ENCODE measurements at places on chromosomes 2 and 18.

- no peak for DNase-seq
Measured at GRCh38 chr2:180664507-180664906, 315.9 kb upstream of the UBE2E3 start.

GRCh38 chr2:70258532-70258875 is 567 bp downstream of the PCYOX1 start:
- DNase-seq = no peak

DNA sequence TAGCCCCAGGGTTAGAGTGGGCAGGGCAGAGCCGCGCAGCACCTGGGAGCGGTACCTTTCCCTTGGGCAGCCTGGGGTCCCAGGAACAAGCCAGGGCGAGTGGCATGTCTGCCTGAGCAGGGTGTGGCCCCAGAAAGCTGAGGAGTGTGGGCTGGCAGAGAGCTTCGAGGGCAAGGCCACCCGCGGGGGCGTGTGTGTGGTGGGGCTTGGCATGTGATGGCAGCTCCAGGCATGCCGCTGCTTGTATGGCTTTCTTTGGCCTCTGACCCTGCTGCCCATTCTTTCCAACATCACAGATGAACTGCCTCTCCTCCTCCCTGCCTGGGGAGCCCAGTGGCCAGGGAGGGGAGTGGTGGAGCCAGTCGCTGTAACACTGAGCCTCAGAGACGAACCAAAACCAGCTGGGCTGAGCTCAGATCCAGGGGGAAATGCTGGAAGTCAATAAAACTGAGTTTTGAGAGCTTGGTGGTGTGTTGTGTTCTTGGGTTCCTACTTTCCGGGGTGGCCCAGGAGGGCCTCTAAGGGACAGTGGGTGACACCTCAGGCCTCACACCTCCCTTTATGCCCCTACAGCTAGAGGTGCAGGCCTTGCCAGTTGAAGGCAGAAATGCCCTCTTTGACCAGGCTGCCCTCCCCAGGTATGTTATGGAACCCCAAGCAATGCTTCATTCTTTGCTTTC is 7.4 kb downstream of the DNAJB2 start:
- no peak for DNase-seq

DNA sequence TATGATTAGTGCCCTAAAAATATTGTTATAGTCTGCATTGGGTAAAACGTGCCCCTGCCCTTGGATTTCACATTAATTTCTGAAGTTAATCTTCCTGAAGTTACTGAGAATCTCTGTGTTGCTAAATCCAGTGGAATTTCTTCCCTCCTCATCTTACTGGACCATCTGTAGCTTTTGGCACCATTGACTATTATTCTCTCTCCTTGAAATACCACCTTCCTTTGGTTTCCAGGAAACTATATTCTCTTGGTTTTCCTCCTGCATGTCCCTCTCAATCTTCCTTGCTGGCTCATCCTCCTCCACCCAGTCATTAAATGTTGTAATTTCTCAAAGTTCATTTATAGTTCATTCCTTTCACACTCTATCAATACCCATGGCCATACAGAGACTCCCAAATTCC is 110.6 kb upstream of the SLC35G4 start:
- DNase-seq = peak; percentile 64

DNA sequence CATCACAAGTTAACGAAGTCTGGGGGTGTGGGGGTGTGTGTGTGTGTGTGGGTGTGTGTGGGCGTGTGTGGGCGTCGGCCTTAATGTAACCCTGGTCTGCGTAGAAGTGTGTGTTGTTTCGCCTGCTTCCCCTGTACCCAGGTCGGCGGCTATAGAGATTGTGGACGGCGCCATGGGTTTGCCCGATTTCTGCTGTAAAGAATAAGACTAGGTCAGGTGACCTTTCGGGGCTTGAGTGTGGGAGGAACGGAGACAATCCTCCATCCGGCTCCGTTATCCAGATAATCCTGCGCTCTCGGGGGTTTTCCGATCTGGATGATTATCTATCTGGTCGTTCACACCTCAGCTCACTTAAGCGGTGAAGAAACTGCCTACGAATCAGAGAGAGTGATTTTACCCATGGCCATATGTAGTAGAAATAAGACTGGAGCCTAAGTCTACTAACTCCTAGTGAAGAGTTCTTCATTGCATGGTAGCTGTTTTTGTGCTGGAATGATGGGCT is 543 bp downstream of the HADHB start:
- no peak for DNase-seq

GRCh38 chr2:151766437-151767153 is 32.3 kb upstream of the NEB start:
- peak; percentile 10 for DNase-seq

- no peak for DNase-seq
Measured at GRCh38 chr2:160534996-160535395, 41.4 kb upstream of the RBMS1 start.

GRCh38 chr2:109337221-109337620 is 208.2 kb downstream of the SH3RF3 start:
- DNase-seq = no peak

GRCh38 chr2:71889759-71890684 is 257.6 kb downstream of the CYP26B1 start:
- DNase-seq = peak; percentile 91

- DNase-seq = peak; percentile 81
Measured at GRCh38 chr2:200042102-200042735, 86.8 kb downstream of the MAIP1 start.

- DNase-seq = no peak
Measured at GRCh38 chr2:230779126-230779525, 66.5 kb downstream of the CAB39 start.

- peak; percentile 43 for DNase-seq
Measured at GRCh38 chr2:64157792-64158191, 13.6 kb upstream of the PELI1 start.

DNA sequence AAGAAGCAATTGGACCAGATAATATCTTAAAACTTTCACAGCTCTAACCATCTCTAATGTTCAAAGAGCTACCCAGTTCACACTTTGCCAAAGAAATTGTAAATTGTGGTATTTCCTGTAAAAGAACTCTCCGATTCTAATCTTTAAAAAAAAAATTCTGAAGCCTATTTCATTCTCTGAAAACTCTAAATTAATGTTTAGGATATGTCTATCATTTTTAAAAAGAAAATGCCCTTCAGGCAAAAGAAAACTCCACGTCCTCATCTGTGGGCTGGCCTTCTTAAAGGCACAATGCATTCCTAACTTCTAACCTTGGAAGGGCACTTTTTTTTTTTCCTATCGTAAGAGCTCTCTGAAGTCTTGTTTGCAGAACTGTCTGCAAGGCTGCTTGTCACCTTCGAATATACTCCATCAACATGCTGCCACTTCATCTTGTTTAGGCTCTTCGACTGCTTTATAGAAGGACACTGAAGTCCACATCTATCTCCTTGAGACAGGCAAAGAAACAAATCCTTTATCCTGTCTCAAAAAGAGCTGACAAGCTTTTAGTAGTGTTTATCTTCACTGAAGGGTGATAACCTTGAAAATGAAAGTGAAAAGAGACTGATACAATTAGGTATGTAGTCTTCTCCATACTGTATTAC is 124.3 kb upstream of the SLC39A10 start:
- DNase-seq = peak; percentile 6

DNA sequence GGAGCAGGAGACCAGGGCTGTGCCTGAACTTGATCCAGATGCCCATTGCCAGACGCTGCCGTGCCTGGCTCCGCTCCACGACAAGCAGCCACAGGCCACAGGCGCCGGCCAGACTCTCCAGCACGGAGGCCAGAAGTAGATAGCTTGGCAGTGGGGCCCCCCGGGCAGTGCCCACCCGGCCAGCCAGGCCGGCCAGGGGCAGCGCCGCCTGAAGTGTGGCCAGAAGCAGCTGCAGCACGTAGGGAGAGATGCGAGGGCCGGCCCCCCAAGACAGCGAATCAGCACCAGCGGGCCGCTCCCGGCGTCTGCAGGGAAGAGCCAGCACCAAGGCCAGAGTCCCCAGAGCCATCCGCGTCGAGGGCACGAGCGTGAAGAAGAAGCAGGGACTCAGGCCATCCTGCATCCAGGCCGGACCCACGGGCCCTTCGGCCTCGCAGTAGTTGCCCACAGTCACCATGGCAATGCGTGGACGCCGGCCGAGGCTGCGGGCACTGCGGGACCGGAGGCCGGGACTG is 484 bp downstream of the ABCB6 start:
- DNase-seq = peak; percentile 68

DNA sequence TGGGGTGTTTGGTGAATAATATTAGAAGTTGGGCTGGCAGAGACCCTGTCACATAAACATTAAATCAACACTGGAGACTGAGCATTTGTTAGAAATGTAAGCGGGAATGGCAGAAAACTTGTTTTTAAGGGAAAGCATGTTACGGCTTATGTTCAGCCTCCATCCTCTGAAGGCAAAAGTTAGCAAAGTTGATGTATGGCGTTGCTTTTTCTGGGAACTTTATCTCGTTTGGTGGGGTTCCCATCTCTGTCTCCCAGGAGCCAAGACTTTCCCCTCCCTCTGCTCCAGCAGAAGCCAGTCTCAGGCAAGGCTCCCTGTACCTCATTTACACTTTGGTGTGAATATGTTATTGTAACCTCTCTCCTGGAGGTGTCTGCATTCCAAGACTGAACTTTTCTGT is 105.1 kb downstream of the MSH2 start:
- DNase-seq = no peak

DNA sequence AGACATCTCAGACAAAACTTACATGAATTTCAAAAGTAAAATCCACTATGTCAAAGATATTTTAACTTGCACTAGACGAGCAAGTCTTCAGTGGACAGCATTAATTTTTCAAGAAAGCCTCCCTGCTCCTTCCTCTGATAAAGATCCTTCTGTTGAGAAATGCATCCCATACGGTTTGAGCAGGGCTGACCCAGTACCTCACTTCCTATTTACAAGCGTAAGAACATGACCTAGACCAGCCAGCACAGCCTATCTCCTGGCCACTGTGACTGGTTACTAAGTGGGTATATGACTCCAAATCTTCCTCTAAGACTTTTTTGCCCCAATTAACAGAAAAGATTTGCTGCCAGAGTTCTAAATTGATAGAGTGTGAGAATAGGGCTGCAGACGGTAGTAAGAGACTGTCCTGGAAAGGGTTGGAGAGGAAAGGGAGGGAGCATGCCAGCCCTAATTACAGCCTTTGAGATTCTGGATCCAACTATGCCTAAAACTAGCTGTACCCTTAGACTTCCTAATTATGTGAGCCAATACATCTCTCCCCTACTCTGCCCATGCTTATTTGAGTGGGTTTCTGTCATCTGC is 108.4 kb downstream of the PRELID3A start:
- DNase-seq = no peak

- DNase-seq = no peak
Measured at GRCh38 chr2:4903656-4904348, 788.4 kb upstream of the SOX11 start.

GRCh38 chr2:25743132-25743830 is 69.9 kb upstream of the DTNB start:
- DNase-seq = no peak

DNA sequence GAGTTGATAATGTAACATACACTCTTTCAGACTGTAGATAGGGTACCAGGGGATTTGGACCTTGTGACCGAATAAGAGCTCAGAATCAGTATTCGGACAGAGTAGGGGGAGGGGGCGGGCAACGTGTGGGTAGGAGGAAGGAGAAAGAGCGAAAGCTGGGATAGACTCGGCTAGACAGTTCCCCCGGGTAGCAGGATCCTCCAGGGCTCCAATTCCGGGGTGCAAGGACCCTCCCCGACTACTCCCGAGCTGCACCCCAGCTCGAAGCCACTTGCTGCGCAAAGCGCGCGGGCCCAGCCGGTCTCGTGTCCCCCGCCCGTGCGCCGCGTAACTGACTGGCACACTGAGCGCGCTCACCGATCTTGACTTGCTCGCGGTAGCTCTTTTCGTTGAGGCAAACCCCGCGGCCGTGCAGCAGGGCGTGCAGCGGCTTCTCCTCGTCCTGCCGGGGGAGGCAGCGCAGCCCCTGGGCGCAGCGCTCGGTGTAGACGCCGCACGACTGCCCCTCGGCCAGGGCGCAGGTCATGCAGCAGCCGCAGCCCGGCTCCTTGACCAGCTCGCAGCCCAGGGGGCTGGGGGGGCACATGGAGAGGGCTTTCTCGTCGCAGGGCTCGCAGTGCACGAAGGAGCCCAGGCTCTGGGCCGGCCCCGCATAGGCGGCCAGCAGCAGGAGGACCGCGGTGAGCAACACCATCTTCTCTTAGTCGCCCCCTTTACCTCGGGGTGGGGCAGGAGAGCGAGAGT is 1.1 kb downstream of the IGFBP5 start:
- DNase-seq = peak; percentile 55
